ENCODE measurements at places on chromosomes 1 and 21.

DNA sequence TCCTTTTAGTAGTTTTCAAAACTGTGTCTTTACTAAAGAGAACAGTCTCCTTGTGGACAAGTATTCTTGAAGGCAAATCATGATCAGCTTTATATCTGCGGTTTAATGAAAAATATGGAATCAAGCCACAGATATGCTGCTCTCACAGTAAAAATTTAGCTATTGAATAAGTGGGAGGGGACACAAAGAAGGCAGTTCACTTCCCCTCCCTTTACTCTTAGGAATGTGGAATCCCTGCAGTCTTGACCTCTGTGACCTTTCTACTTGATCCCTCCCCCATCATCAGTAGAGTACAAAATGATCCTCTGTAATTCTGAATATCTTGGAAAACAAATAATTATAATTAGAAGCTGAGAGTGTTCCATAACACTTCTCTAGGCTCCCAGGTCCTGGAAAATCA lies 136.7 kb upstream of the HOOK1 start:
- DNase-seq = no peak

DNA sequence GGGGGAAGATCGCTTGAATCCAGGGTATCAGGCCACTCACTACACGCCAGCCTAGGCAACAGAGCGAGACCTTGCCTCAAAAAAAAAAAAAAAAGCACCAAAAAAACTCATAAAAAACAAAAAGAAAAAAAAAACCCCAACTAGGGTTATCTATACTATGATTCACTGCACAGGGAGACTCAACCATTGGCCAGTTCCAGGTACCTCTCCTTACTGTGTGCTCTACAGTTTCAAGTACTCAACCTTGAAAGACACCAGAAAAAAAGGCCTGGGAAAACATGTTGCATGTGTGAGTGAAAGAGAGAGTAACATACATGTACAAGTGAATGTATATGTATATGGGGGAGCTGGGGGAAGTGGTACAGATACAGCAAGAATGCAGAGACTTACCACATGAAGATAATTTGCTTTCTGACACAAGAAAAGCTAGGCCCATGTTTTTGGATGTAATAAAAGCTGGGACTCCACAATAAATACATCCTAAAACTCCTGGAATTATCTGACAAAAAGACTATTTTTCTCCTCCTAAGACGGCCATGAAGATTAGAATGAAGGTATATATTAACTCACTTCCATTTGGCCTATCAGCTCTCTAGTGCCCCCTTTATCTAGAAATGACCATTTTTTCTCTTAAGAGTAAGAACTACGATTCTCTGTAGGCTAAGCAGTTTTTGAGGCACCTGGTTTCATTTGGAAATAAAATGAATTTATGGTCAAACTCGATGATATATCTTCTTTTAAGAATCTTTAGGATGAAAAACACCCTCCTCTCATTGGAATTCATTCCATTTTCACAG lies 52.2 kb downstream of the SLC27A3 start:
- DNase-seq = no peak

GRCh38 chr1:14140831-14141401 lies 440.9 kb downstream of the PRDM2 start:
- no peak for DNase-seq

GRCh38 chr1:202625416-202626360 lies 84.6 kb downstream of the SYT2 start:
- DNase-seq = peak; percentile 47

GRCh38 chr21:16473988-16474387 lies 744.2 kb downstream of the USP25 start:
- no peak for DNase-seq

DNA sequence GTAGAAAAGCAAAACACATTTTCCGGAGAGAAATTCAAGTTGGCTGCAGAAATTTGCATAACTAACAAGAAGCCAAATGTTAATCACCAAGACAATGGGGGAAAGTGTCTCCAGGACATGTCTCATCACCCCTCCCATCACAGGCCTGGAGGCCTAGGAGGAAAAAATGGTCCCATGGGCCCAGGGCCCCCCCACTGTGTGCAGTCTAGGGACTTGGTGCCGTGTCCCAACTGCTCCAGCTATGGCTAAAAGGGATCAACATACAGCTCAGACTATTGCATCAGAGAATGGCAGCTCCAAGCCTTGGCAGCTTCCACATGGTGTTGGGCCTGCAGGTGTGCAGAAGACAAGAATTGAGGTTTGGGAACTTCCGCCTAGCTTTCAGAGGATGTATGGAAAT lies 138.2 kb downstream of the USH2A start:
- DNase-seq = no peak

- DNase-seq = no peak
Measured at GRCh38 chr1:29112705-29113412, 10.8 kb downstream of the TMEM200B start.

DNA sequence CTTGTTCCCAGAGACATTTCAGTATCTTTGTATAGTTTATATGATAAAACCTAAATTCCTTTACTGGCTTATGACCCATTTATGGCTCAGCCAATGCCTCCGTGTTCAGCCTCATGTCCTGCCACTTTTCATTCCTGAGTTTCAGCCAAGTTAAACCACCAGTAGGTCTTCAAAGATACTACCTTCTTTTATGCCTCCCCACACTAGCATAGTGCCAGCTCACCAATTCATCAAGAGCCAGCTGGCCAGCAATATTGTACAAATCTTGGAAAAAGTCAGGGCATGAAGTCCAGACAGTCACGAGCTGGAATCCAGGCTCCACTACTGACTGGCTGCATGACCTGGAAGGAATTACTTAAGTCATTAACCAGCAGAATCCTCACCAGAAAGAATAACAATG lies 446.0 kb downstream of the GPATCH2 start:
- DNase-seq = no peak

- no peak for DNase-seq
Measured at GRCh38 chr1:220791956-220792355, 5.2 kb downstream of the MTARC1 start.

- no peak for DNase-seq
Measured at GRCh38 chr1:21604208-21604957, 64.8 kb downstream of the RAP1GAP start.

GRCh38 chr1:114756009-114756892 lies 1.5 kb downstream of the CSDE1 start:
- no peak for DNase-seq

GRCh38 chr21:42561762-42562650 lies 48.4 kb downstream of the SLC37A1 start:
- no peak for DNase-seq

DNA sequence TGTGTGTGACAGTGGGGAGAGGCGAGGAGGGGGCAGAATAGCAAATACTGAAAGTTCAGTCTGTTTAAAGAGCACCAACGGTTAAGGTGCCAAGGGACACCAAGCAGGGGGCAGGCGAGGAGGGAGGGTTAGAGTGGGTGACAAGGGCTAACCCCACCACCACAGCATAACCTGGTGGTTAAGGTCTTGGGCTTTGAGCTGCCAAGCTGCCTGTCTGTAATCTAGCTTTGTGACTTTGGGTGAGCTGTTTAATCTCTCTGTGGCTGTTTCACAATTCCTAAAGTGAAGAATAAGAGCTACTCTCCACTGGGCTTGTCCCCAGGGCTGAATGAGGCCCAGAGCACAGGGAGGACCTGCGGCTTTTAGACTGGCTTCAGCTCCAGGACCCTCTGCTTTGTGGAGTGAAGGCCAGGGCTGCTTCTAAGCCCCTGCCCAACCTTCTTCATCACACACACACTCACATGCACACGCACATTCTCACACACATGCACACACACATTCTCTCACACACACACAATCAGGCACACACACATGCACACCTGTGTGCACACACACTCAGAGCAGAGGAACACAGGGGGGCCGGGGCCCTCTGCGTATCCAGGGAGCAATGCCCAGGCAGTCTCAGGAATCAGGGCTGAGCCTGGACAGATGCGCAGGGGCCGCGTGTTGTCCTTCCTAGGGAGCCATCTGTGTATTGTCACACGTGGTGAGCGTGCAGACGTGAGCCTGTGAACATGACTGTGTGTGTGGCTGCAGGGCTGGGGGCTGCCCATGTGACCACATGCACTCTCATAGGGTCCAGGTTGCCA lies 101.6 kb upstream of the TARDBP start:
- no peak for DNase-seq

DNA sequence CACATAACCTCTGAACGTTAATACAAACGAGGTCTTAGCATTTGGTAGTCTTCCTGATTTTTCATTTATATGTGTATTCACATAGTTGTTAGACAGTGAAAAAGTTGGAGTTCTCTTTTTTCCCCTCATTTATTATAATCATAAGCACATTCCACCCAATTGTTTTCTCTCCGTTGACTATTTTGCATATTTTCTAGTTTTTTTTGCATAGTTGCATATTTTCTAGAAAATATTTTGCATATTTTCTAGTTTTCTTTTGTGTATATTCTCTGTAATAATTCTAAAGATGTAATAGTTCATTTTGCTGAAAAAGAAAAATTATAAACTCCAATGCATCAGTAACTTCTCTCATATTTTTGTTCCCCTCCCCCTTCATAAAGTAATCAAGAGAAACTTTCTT lies 47.5 kb downstream of the FYB2 start:
- no peak for DNase-seq

GRCh38 chr1:69244211-69244610 lies 323.5 kb upstream of the LRRC7 start:
- DNase-seq = no peak

GRCh38 chr1:64492424-64492823 lies 22.5 kb downstream of the CACHD1 start:
- DNase-seq = no peak

- DNase-seq = no peak
Measured at GRCh38 chr1:160197231-160197630, 6.9 kb downstream of the CASQ1 start.

DNA sequence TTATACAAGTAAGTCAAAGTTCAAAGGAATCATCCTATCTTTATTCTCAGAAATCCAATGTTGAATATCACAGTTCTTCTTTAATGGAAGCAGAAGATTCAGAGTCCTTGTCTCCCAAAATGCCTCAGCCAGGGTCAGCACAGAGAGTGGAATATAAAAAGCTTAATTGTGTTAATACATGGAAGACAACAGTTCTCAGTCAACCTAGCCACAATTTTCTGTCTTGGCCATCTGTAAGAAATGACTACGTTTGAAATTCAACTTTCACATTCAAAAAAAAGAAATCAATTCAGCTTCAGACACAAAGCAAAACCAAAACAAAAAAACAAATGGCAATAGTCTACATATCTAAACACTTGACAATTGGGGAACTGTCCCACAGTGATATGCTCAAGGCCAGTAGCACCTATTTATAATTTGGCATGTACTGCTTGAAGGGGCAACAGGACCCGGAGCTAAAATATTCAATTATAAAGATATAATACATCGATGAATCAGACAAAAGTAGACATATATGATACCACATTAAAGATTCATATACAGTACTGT lies 27.3 kb upstream of the GLIS1 start:
- DNase-seq = no peak

DNA sequence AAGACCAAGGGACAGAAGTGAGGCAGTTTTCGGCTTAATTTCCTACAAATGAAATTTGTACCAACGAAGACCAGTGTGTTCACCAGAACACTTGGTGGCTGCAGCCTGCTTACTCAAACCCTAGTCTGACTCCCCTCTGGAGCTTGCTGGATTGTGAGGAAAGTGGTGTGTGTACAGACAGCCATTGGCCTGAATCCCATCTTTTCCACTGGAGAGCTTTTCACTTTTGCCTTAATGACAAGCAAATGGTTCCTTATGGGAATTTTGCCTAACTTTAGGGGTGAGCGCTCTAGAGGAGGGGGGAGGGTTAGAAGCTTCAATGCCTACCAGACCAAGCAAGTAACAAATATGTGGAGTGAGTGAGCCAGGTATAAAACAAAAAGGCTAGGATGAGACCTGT lies 17.3 kb downstream of the METTL13 start:
- DNase-seq = no peak

- DNase-seq = no peak
Measured at GRCh38 chr1:18549106-18549505, 68.4 kb downstream of the KLHDC7A start.

DNA sequence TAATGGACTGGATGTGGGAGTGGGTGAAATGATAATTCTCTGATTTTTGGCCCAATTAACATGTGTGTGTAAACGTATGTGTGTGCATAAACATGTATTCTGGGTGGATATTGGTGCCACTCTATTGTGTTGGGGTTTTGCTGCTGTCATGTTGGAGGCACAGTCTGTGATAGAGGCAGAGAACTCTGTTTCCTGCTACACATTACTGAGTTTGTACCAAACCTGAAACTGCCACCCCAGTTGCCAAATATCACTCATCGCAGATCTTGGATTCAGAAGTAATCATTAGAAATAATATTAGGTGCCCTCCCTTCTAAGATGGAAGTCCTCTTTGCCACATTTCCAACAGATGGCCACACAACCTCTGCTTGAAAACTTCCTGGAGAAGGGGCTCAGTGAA lies 13.8 kb downstream of the FASLG start:
- no peak for DNase-seq

DNA sequence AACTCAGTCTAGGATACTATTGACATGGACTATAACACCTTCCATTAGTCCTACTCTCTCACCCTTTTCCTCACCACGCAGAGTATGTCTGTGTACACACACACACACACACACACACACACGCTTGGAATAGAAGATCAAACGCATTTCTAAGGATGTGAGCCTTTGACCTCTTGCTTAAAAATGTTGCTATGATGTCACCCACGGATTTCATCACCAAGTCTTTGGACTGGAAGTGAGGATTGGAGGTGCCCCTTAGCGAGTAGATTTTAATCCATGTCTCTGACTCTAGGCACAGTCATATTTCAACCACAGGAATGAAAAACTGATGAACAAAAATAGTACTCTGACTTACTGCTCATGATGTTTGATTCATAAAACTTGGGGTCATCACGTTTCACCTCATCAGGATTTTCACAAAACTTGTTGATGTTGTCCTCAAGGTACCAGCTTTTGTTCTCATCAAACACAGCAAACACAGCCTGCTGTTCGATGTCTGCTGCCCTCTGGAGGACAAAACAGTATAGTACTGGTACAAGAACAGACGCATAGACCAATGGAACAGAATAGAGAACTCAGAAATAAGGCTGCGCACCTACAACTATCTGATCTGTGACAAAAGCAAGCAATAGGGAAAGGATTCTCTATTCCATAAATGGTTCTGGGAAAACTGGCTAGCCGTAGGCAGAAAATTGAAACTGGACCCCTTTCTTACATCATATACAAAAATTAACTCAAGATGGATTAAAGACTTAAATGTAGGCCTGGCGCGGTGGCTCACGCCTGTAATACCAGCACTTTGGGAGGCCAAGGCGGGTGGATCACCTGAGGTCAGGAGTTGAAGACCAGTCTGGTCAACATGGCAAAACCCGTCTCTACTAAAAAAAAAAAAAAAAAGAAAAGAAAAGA lies 39.9 kb downstream of the F5 start:
- DNase-seq = peak; percentile 68

GRCh38 chr1:238153253-238153652 lies 262.5 kb upstream of the ZP4 start:
- no peak for DNase-seq
